Hippocampal formation (tissue), 2 donors: ENCODE measurements at places on chromosomes 4 and X.
A peak's percentile ranks its signal among the peaks of the same experiment; 100 is the strongest.

- no peak for DNase-seq
These were observed 22.7 kb downstream of the FABP2 start for GRCh38 chr4:119299260-119299671.

- no peak for DNase-seq
These were observed 131.2 kb downstream of the SCFD2 start for GRCh38 chr4:53234669-53235068.

DNA sequence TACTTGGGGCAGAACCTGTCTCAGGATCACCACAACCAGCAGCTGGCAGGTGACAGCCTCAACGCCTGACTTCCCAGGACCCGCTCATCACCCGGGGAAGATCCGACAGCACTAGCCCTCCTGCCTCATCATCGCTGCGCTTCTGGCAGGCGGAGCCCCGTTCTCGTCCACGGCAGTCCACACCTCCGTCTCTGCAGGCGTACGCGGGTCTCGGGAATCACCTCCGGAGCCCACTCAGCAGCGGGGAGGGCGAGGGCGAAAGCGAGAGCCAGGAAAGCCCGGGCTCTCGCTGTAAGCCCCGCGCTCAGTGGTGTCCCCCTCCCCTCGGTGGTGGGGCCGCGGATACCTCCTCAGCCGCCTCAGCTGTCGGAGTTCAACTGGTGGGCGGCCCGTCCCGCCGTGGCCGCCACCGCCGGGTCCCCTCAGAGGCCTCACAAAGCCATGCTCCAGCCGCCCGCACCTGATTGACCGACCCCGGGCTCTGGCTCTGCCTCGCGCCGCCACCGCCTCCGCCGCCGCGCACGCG is 518 bp upstream of the CNKSR2 start:
- DNase-seq, result no peak

- DNase-seq, result no peak
These were observed 342.1 kb upstream of the FAT1 start for GRCh38 chr4:187065806-187066205.

DNA sequence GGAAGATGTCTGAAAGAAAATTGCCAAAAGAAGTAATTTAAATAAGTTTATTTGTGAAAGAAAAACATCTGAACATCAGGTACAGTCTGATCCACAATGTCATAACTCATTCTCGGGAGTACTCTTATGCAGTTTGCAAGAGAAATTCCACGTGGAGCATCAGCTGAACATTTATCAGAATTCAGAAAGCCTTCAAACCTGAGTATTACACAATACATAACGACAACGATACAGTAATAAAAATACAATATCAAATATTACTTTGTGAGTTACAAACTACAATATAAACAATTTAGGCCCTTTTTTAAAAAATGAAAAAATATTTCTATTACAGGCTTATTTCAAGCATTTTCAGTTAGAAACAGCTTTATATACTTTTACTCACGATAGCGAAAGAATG is 116.4 kb downstream of the RAB28 start:
- no peak for DNase-seq

- no peak for DNase-seq
These were observed 21.6 kb upstream of the RAI2 start for GRCh38 chrX:17882680-17883079.

DNA sequence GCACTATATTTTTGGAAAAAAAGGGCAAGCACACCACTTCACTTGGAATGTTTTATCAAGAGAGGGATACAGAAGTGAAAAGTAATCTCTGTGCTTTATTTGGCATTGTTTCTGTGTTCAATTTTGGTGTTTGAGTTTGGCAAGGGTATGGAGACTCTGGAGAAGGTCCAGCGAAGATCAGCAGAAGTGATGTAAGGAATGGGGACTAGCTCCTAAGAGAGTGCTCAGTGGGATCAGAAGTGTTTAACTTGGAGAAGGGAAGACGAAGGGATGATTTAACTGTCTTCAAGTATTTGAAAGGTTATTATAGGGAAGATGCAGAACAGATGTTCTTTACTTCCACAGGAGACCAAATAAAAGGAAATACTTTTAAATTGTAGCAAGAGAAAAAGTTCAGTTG is 74.3 kb downstream of the CFAP299 start:
- no peak for DNase-seq

DNA sequence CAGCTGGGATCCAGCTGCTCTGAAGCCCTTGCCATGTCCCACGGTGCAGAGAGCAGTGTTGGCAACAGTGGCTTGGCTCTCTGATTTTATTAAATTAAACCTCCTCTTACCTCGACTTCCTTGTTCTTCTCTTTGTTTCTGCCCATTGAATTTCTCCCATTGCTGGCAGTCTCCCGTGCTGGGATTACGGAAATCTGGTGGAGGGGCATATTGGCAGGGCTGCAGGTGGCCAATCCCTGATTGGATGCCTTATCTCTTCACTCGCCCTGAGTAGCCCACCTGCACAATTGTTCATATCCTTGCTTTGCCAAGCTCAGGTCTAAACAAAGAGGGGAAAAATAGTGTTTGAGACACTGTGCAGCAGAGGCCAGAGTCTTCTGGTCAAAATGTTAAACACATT is 493.9 kb downstream of the TMA16 start:
- DNase-seq, result no peak

GRCh38 chr4:13888112-13888511 is 260.6 kb upstream of the BOD1L1 start:
- DNase-seq, result no peak

GRCh38 chrX:37349221-37350033 is at the start of gene PRRG1:
Gene PRRG1 (plus strand): TSS chrX:37349364. CDS start chrX:37406250, 56,886 bp downstream.
- DNase-seq, result peak; percentile 66

DNA sequence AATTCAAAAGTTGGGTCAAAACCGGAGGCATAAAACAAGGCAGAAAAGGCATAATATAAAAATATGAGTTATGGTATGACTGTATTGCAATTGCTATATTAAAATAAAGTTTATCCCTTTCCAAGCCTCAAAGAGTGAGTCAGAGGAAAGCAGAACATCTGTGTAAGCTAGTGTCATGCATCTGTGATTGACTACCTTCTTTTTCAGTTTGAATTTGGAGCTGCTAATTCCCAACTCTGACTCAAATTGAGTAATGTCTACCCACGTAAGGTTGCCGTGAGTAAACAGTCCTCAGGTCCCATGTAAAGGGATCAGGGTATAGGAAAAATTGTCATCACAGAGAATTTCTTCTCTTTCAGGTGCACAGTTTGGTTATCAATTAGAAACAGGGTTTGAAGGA is 6.5 kb upstream of the SLITRK4 start:
- no peak for DNase-seq

- DNase-seq, result no peak
These were observed 117.8 kb upstream of the DKK2 start for GRCh38 chr4:107153956-107154355.

GRCh38 chr4:77204621-77205020 is 47.6 kb downstream of the CCNG2 start:
- DNase-seq, result no peak

DNA sequence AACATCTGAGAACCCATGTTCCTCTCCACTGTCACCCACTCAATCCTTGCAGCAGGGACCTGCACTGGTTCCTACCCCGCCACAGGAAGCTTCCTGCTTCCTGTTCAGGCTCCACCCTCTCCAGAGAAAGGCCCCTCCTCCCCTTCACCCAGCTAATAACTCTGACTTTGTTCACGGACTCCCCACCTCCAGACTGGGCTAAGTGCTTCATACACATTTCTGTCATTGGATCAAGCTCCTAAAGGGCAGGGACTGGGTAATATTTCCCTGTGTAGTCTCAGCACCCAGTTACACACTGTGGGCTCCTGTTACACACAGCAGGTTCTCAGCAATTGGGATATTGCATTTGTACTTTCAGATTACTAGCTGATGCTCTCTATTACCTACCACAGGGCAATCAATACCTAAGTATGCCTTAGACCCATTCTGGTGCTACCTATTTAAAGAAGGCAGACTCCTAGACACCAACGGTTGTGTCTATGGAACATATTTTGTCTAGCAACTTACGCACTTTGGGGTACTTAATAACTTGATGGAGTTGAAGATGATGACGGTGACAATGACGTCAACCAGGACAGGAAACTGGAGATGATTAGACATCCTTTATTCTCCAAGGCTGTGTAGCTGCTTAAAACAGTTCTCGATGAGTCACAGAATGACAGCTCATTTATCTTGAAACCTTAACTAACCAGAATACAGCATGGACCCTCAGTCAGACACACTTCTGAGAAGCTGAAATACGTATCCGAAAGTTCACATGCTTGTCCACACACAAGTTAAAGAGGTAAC is 58.1 kb downstream of the MAML3 start:
- no peak for DNase-seq

GRCh38 chr4:74262522-74262921 is 45.7 kb upstream of the EPGN start:
- DNase-seq, result no peak

DNA sequence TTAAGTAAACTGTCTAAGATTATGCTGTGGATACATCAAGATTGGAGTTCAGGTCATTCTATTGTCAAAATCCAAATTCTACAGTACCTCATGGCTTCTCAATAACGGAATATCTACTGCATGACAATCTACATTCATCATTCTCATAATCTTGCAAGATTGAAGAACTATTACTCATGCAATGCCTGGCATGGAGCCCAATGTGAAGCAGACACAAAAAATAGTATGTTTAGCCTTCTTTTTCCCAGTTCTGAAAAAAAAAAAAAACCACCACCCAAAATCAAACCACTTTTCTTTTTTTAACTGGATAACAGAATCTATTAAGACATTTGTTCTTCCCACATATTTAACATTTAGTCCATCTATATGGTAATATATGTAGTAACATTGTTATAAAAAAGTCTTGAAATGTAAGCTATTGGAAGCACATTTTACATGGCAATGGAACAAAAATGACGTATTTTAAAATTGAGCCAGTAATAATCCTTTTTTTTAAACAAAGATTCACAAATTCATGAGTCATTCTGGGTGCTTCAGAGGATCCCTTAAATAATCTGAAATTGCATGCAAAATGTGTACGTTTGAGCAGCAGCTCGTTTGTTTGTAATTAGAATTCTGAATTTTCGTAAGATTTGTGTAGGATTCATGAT is 232.2 kb upstream of the FMR1 start:
- no peak for DNase-seq

GRCh38 chr4:17155486-17155885 is 257.0 kb upstream of the LDB2 start:
- no peak for DNase-seq

DNA sequence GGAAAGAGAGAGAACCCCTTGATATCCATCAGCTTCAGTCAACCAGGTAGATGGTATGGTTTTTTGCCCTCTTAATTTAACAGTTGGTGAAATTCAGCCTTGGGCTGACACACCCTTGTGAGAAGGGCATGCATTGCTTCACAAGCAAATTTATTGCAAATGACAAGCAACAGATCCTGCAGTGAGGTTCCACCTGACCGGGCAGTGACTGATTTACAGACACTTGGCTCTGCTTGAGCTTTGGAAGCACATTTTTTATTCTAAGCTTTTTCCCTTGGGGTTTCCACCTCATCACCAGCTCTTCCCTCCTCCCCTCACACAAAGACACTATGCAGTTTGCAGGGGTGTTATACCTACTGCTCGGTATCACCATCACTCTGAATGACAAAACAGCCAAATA is 28.3 kb upstream of the SERTM2 start:
- DNase-seq, result no peak

GRCh38 chr4:7254736-7255487 is 62.6 kb downstream of the SORCS2 start:
- no peak for DNase-seq

GRCh38 chr4:6325788-6326290 is 56.2 kb downstream of the WFS1 start:
- DNase-seq, result no peak

- DNase-seq, result no peak
These were observed 611.4 kb downstream of the KCTD8 start for GRCh38 chr4:43837171-43837570.

GRCh38 chrX:70434914-70435586 is 9.6 kb upstream of the DLG3 start:
- DNase-seq, result no peak

- DNase-seq, result no peak
These were observed 31.8 kb upstream of the CWH43 start for GRCh38 chr4:48954314-48954713.

- DNase-seq, result no peak
These were observed 214.7 kb downstream of the QDPR start for GRCh38 chr4:17296921-17297890.

GRCh38 chr4:149699642-149700041 is 116.0 kb downstream of the IQCM start:
- no peak for DNase-seq

GRCh38 chr4:12084690-12085089 is 656.0 kb upstream of the HS3ST1 start:
- DNase-seq, result no peak

GRCh38 chrX:8971116-8971515 is 62.8 kb downstream of the FAM9B start:
- no peak for DNase-seq

DNA sequence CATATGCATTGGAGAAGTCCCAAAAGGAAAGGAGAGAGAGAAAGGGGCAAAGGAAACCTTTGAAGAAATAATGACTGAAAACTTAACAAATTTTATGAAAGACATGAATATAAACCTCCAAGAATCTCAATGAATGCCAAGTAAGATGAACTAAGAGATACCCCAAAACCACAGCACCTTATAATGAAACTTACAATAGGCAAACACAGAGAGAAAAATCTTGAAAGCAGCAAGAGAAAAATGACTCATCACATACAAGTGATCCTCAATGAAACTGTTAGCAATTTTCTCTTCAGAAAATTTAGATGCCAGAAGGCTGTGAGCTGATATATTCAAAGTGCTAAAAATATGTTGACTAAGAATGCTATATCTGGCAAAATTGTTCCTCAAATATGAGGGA is 10.1 kb downstream of the SMIM10L2A start:
- DNase-seq, result no peak

DNA sequence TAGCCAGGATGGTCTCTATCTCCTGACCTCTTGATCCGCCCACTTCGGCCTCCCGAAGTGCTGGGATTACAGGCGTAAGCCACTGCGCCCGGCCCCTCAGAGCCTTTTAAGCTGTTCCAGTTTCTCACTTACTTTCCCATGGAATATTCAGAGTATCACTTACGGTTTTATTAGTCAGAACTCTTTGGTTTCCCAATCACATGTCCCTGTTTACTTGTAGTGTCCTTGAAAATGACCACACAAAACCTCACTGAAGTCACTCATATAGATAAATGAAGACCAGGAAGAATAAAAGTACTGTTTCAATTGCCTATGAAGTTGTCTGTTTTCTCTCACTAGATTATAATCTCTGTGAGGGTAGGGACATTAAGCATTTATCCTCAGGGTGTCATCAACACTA is 217.2 kb upstream of the HCCS start:
- no peak for DNase-seq

DNA sequence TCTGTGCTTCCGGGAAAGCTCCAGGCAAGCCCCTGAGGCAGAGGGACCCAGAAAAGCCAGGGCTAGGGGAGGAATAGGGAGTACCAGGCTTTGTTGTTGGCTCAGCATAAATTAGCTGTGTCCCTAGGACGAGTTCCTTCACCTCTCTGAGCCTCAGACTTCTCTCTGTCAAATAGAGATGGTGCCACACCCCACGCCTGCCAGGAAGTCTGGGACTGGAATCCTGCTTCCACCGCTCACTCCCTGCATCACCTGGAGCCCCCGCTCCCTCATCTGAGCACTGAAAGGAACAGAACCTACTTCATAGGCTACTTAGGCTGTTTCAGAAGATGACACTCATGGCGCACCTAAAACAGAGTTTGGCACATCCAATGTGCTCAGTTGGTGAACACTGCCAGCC is 8.1 kb upstream of the JAKMIP1 start:
- DNase-seq, result no peak
